ENCODE measurements at places on chromosomes 2 and 18. TPM values are rescaled to one million over a fixed set of nuclear protein-coding genes. Genes with fewer than 3 reads are reported as not detected.

DNA sequence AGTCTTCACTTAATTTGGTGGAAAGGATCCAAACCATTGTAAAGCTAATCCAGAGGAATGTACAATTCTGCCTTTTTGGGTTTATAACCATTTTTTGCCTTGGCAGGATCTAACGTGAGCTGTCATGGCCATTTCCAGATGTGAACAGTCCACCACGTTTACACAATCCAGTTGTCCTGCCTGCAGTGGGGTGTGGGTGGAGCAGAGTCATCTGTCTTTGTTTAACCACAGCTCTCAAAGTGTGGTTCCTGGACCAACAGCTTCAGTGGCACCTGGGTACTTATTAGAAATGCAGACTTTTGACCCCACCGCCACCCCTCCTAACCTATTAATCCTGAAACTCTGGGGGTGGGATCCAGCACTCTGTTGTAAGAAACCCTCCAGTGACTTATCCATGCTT is 35.9 kb downstream of the FHOD3 start:
- no peak overlapping the region for H3K4me3 ChIP-seq
- H3K27ac ChIP-seq = no peak overlapping the region
- peaks cover 15% of the 10 kb centered on the region for H3K27me3 ChIP-seq
- H3K36me3 ChIP-seq = no peaks in the 10 kb centered on the region
- DNase-seq = no peak
- no peaks in the 10 kb centered on the region for H3K4me1 ChIP-seq

- H3K27ac ChIP-seq = no peak overlapping the region
- no peak for DNase-seq
- no peaks in the 10 kb centered on the region for H3K4me1 ChIP-seq
- no peak overlapping the region for H3K4me3 ChIP-seq
Measured at GRCh38 chr2:85814802-85815550, 61.2 kb downstream of the ATOH8 start.

DNA sequence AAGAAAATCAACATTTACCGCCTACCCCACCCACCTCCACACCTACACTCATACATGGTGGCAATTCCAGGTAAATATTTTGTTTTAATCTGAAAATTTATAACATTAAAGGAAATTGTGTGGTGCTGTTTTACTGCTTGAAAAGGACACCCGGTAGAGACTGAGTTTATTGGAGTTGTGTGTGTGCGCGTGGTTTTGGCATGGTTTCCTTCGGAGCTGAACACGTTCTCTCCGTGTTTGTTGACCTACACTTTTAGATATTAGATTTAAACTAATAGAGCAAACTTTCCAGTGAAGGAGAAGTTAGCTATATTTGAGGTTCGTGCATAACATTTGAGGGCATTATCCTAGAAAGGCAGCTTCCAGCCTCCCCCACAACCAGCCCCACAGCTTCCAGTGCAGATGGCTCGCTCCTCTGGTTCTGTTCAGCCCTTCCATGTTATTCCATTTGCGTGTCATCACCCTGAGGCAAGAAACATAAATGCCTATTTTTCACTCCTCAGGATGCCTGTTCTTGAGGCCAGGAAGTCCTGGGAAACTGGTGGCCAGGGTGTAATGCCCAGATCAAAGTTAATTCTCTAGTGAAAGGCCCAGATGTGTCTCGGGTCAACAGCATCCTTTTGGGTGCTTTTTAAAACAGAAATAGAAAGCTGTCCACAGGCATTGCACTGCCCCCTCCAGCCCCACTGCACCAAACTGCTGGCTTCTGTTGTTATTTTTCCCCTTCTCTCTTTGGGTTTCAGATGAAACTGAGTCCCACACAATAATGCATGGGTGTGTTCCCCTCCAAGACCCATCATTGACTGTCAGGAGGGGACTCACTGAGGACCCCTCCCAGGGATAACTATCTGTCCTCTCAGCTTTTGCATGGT is 190.2 kb downstream of the SETBP1 start:
- H3K36me3 ChIP-seq = no peaks in the 10 kb centered on the region
- no peaks in the 10 kb centered on the region for H3K27me3 ChIP-seq
- DNase-seq = no peak
- H3K27ac ChIP-seq = no peak overlapping the region

ST3GAL5 gene
- total RNA-seq = 25.3 TPM

ITGB6 gene
- total RNA-seq = not detected

DNA sequence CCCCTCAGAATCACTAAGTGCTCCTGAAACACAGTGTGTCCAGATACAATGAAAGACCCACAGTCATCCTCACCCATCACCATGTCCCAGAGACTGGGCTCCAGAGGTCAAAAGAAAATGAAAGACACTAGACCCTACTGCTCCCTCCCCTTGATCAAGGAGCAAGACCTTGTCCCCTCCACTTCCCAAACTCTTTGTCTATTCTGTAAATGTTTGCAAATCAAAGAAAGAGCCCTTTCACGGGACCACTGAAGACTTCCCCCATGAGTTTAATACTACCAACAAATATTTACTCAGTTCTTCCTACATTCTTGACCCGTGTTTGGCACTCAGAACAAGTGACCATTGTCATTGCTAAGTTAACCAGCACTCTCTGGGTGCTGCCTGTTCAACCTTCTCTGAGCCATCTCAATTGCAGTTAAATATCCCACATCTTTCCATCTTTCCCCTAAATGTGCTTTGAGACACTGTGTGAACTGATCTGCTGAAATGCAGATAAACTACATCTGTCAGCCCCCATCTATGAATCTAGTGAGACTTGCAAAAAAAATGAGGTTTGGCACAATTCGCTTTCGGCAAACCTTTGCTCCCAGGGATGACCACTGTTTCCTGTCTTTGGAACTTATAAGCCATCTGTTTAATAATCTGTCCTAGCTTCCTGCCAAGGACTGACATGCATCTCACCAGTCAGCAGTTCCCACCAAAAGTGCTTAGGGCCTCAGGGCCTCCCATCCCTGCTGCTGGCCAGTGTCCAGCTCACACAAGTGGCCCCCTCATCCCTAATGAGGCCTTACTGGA is 170.3 kb downstream of the GFPT1 start:
- H3K36me3 ChIP-seq = no peaks in the 10 kb centered on the region
- H3K4me3 ChIP-seq = no peak overlapping the region

CCBE1 gene
- not detected for total RNA-seq

GPAT2 gene
- total RNA-seq = not detected

PPP1CB gene
- total RNA-seq = 167 TPM

- no peak for DNase-seq
- no peak overlapping the region for H3K4me3 ChIP-seq
- no peaks in the 10 kb centered on the region for H3K36me3 ChIP-seq
- H3K27me3 ChIP-seq = peaks cover 13% of the 10 kb centered on the region
- no peaks in the 10 kb centered on the region for H3K4me1 ChIP-seq
Measured at GRCh38 chr2:98155716-98156115, 68.7 kb downstream of the VWA3B start.

- H3K4me3 ChIP-seq = no peak overlapping the region
- no peaks in the 10 kb centered on the region for H3K27me3 ChIP-seq
- peak overlapping the region; percentile 81 for H3K27ac ChIP-seq
- H3K4me1 ChIP-seq = peaks cover 57% of the 10 kb centered on the region
Measured at GRCh38 chr2:25418944-25419677, 77.4 kb upstream of the DNMT3A start.

DNA sequence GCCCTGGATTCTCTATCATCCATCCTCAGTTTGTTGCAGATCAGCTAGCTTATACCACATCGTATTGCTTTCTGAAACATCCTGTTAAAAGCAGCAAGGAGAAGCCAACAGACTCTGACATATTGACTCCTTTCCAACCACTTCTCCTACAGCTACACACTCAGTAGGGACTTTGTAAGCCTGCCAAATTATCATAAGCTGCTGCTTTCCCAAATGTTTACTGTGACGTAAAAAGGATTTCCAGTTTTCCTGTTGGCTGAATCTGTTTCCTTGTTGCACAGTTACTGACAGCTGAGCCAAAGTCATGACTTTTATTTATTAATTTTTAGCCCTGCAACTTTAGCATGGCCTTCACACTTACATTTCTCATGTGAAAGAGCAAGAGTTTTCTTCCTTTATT is 294.3 kb downstream of the KCNJ3 start:
- no peak for DNase-seq
- no peaks in the 10 kb centered on the region for H3K4me1 ChIP-seq
- no peaks in the 10 kb centered on the region for H3K27me3 ChIP-seq
- no peaks in the 10 kb centered on the region for H3K36me3 ChIP-seq
- H3K27ac ChIP-seq = no peak overlapping the region

GRCh38 chr18:46916551-46917107 is 678 bp downstream of the PIAS2 start:
- peaks cover 23% of the 10 kb centered on the region for H3K4me1 ChIP-seq
- H3K27ac ChIP-seq = peak overlapping the region; percentile 88
- no peaks in the 10 kb centered on the region for H3K27me3 ChIP-seq
- peak overlapping the region; percentile 70 for H3K4me3 ChIP-seq

GRCh38 chr2:197215748-197216360 is 94.7 kb downstream of the ANKRD44 start:
- H3K36me3 ChIP-seq = no peaks in the 10 kb centered on the region
- peaks cover 39% of the 10 kb centered on the region for H3K4me1 ChIP-seq
- peak; percentile 60 for DNase-seq
- no peak overlapping the region for H3K4me3 ChIP-seq

GRCh38 chr2:10378189-10378588 is 69.9 kb downstream of the ODC1 start:
- DNase-seq = no peak
- no peak overlapping the region for H3K4me3 ChIP-seq
- peaks cover 11% of the 10 kb centered on the region for H3K4me1 ChIP-seq
- H3K36me3 ChIP-seq = no peaks in the 10 kb centered on the region

DNA sequence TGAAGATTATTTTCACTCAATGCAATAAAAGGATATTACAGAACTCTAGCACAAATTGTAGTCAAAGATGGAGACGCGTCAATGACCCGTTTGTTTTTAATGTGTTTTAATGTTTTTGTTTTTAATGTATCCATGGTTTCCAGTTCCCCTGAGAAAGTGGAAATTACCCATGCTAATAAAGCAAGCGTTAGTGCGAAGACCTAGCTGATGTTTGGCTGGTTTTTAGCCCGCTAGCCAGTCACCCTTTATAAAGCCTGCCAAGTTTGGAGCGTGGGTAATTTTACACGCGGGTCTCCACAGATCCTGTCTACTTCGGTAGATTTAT is 430 bp upstream of the CHMP1B start:
- H3K27ac ChIP-seq = peak overlapping the region; percentile 45
- H3K36me3 ChIP-seq = no peaks in the 10 kb centered on the region
- DNase-seq = peak; percentile 56
- peaks cover 3% of the 10 kb centered on the region for H3K4me1 ChIP-seq
- H3K4me3 ChIP-seq = peak overlapping the region; percentile 82
- H3K27me3 ChIP-seq = peaks cover 4% of the 10 kb centered on the region

GRCh38 chr2:220143336-220143735 is 515.9 kb downstream of the SLC4A3 start:
- H3K4me1 ChIP-seq = no peaks in the 10 kb centered on the region
- DNase-seq = peak; percentile 58
- H3K36me3 ChIP-seq = no peaks in the 10 kb centered on the region
- no peak overlapping the region for H3K4me3 ChIP-seq
- no peaks in the 10 kb centered on the region for H3K27me3 ChIP-seq
- no peak overlapping the region for H3K27ac ChIP-seq

- no peak overlapping the region for H3K4me3 ChIP-seq
- H3K36me3 ChIP-seq = no peaks in the 10 kb centered on the region
Measured at GRCh38 chr18:22433956-22434355, 16.2 kb upstream of the CTAGE1 start.

ABCG8 gene
- total RNA-seq = not detected

RSAD2 gene
- total RNA-seq = 2.2 TPM

GRCh38 chr2:60836491-60836890 is 44.9 kb upstream of the REL start:
- H3K27ac ChIP-seq = no peak overlapping the region
- no peak overlapping the region for H3K4me3 ChIP-seq
- no peaks in the 10 kb centered on the region for H3K27me3 ChIP-seq
- DNase-seq = no peak
- no peaks in the 10 kb centered on the region for H3K36me3 ChIP-seq
- no peaks in the 10 kb centered on the region for H3K4me1 ChIP-seq

- DNase-seq = peak; percentile 94
- H3K27ac ChIP-seq = peak overlapping the region; percentile 93
- H3K4me3 ChIP-seq = peak overlapping the region; percentile 11
- H3K36me3 ChIP-seq = no peaks in the 10 kb centered on the region
Measured at GRCh38 chr2:239267288-239267951, 133.4 kb downstream of the HDAC4 start.

- H3K4me3 ChIP-seq = no peak overlapping the region
- no peak for DNase-seq
- peaks cover 17% of the 10 kb centered on the region for H3K4me1 ChIP-seq
- no peaks in the 10 kb centered on the region for H3K27me3 ChIP-seq
- H3K36me3 ChIP-seq = no peaks in the 10 kb centered on the region
Measured at GRCh38 chr2:44237221-44237620, 38.1 kb upstream of the SLC3A1 start.

CPLX4 gene
- not detected for total RNA-seq

CRYBA2 gene
- total RNA-seq = 1.3 TPM

DNA sequence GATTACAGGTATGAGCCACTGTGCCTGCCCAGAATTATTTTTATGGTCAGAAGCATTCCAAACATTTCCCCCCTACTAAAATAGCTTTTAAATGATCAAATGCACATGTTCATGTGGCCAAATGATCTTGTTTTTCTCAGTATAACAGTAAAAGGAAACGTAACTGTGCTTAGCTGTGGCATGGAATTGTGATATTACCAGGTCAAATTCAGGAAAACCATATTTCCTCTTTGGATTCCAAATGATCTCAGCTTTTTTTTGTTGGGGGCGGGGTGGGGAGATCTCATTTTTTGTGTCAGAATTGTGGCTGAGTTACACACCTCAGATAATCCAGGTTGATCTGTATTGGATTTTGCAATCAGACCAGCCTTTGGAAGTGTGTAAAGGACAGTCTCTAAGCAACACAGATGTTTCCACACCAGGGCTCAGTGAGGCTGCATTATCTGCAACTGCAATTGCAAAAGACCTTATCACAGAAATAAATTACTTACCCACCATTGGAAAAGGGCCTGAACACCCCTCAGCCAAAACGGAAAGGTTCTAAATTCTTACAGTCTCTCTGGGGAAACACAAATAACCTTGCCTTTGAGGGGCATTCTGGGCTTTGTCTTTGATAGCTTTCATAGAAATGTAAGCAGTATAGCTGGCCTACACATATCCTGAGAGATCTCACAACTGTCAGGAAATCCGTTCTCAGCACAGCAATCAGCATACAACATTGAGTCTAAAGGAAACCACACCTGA is 8.4 kb downstream of the CASP10 start:
- no peaks in the 10 kb centered on the region for H3K36me3 ChIP-seq
- DNase-seq = no peak
- no peaks in the 10 kb centered on the region for H3K27me3 ChIP-seq
- H3K4me1 ChIP-seq = no peaks in the 10 kb centered on the region

DNA sequence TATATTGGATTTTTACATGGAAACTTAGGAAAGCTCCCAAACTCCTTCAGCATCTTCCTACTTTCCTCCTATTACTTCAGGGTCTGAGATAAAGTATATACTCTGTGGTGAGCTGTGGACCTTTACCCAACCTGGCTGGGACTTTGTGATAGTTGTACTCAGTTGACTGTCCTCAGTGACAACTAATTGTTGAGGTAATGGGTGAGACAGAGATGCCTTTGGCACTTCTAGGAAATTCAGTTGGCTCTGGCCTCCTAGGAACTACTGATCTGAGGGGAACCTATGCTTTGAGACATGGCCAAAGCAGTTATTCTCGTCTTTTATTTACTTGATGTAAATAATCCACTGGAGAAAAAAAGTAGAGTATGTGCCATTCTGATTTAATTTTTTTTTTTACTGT is 39.4 kb upstream of the ZNF638 start:
- no peak overlapping the region for H3K27ac ChIP-seq
- DNase-seq = no peak
- no peaks in the 10 kb centered on the region for H3K4me1 ChIP-seq
- H3K27me3 ChIP-seq = no peaks in the 10 kb centered on the region

All from A673 (cell line).